ENCODE measurements at places on chromosomes 7 and 10. TPM values are rescaled to one million over a fixed set of nuclear protein-coding genes. Genes with fewer than 3 reads are reported as not detected.

ANXA8 gene
- 9.3 TPM for total RNA-seq

CPA4 gene
- 2.4 TPM for total RNA-seq

MKX gene
- 0.51 TPM for total RNA-seq

ZNF777 gene
- 5.3 TPM for total RNA-seq

FFAR4 gene
- total RNA-seq, result not detected

CC2D2B gene
- total RNA-seq, result 2.2 TPM

Data from tongue (tissue), 3 donors.